ENCODE measurements at places on chromosomes 7 and 10. TPM values are rescaled to one million over a fixed set of nuclear protein-coding genes. Genes with fewer than 3 reads are reported as not detected.
A peak's percentile ranks its signal among the peaks of the same experiment; 100 is the strongest.

DNA sequence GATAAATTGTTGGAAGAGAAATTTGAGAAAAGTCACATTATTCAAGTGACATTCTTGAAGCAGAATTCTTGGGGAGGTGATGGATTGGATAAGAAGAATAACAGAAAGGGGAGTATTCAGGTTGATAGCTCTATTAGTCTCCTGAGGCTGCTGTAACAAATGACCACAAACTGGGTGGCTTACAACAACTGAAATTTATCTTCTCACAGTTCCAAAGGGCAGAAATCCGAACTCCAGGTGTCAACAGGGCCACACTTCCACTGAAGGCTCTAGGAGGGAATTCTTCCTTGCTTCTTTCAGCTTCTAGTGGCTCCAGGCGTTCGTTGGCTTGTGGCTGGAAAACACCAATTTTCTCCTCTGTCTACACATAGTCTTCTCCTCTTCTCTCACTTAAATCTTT is 99.8 kb downstream of the TES start:
- H3K27me3 ChIP-seq: no peaks in the 10 kb centered on the region
- H3K4me1 ChIP-seq: no peaks in the 10 kb centered on the region

GRCh38 chr10:78437998-78438906 is 404.6 kb downstream of the RPS24 start:
- no peaks in the 10 kb centered on the region for H3K27me3 ChIP-seq
- no peak overlapping the region for H3K27ac ChIP-seq
- peaks cover 40% of the 10 kb centered on the region for H3K4me1 ChIP-seq

DNA sequence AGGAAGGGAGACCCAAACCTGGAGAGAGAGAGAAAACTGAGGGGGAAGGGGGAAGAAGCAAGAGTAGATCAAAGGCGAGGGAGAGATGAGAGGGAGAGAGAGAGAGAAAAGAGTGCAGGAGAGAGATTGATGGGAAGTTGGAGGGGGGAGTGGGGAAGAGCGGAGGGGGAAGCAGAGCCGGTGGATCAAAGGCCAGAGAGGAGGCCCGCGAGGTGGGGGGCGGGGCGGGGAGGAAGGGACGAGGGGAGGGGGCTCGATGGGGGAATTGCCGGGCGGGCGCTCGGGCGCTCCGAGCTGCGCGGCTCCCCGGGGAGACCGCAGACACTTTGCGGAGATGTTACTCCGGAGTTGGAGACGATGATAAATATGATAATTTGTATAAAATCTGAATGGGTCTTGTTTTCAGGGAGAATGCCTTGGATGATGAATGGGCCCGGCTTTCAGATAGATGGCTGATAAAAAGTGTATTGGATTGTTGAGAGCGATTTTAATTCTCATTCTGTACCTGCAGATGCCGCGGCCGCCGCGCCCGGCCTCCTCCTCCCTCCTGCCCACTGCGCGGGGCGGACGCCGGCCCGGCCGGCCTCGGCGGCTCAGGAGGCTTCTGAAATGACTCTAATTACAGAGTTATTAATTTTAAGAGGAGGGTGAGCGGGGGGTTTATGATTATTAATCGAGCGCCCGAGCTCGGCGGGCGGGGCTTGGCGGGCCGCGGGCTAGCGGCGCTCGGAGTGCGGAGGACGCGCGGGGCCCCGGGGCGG is 21.4 kb upstream of the PAX2 start:
- H3K4me1 ChIP-seq: peaks cover 6% of the 10 kb centered on the region
- no peaks in the 10 kb centered on the region for H3K36me3 ChIP-seq
- no peak overlapping the region for H3K27ac ChIP-seq
- peaks cover 100% of the 10 kb centered on the region for H3K27me3 ChIP-seq

- DNase-seq: peak; percentile 60
- H3K27ac ChIP-seq: no peak overlapping the region
- H3K36me3 ChIP-seq: no peaks in the 10 kb centered on the region
- H3K4me1 ChIP-seq: peaks cover 57% of the 10 kb centered on the region
- H3K27me3 ChIP-seq: peaks cover 100% of the 10 kb centered on the region
These were observed 7.5 kb upstream of the EBF3 start for GRCh38 chr10:129971381-129972144.

- H3K4me1 ChIP-seq: peaks cover 46% of the 10 kb centered on the region
- no peaks in the 10 kb centered on the region for H3K27me3 ChIP-seq
- H3K36me3 ChIP-seq: no peaks in the 10 kb centered on the region
- peak overlapping the region; percentile 58 for H3K4me3 ChIP-seq
- H3K27ac ChIP-seq: peak overlapping the region; percentile 91
These were observed 455.7 kb upstream of the KLF6 start for GRCh38 chr10:4240608-4241197.

- H3K27ac ChIP-seq: no peak overlapping the region
- no peak overlapping the region for H3K4me3 ChIP-seq
- H3K4me1 ChIP-seq: no peaks in the 10 kb centered on the region
- no peaks in the 10 kb centered on the region for H3K27me3 ChIP-seq
- no peak for DNase-seq
These were observed 107.2 kb upstream of the INHBA start for GRCh38 chr7:41809940-41810576.

DNA sequence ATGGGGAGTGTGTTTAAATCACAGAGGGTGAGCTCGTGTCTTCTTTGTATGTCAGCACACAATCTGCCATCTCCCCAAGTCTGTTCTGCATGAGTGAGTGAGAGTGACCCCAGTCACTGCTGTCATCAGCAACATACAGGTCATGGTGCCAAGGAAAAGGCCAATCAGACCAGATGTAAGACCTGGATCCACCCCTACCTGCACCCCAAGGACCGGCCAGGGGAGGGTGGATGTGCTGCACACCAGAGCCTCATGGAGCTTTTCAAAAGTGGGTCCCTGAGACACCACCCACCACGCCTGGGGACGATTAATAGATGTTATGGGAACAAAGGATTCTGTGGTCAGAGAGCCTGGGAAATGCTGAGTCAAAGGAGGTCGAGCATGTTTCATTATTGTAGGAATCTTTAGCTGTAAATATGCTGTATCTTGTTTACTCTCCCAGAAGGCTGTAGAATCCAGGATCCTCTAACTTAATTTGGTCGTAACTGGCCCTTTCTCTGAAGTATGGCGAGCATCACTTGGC is 420.5 kb downstream of the RPS24 start:
- H3K4me1 ChIP-seq: peaks cover 7% of the 10 kb centered on the region
- no peak overlapping the region for H3K4me3 ChIP-seq
- peaks cover 7% of the 10 kb centered on the region for H3K27me3 ChIP-seq
- no peak for DNase-seq
- no peak overlapping the region for H3K27ac ChIP-seq
- H3K36me3 ChIP-seq: no peaks in the 10 kb centered on the region

- no peak for DNase-seq
- H3K27me3 ChIP-seq: no peaks in the 10 kb centered on the region
- no peak overlapping the region for H3K27ac ChIP-seq
- no peaks in the 10 kb centered on the region for H3K36me3 ChIP-seq
These were observed 508.8 kb downstream of the TYW1 start for GRCh38 chr7:67505449-67505848.

DNA sequence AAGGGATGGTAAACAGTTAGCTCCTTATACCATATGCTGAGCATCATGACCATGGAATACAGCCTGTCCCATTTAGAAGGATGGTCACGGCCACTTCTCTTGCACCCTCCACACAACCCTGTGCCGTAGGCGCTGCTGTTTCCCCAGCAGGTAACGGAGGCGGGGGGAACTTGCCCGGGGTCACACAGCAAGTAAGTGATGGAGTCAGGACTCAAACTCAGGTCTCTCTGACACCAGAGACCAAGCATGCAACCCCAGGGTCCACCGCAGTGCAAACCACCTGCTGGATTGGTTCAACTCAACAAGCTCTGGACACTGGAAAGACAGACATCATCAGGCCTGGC is 71.6 kb downstream of the ZRANB1 start:
- peaks cover 92% of the 10 kb centered on the region for H3K4me1 ChIP-seq
- H3K36me3 ChIP-seq: no peaks in the 10 kb centered on the region
- peak overlapping the region; percentile 84 for H3K27ac ChIP-seq
- no peak overlapping the region for H3K4me3 ChIP-seq
- no peaks in the 10 kb centered on the region for H3K27me3 ChIP-seq

GRCh38 chr7:517774-518629 is 1.6 kb downstream of the PDGFA start:
- peaks cover 88% of the 10 kb centered on the region for H3K4me1 ChIP-seq
- peak overlapping the region; percentile 90 for H3K27ac ChIP-seq
- no peaks in the 10 kb centered on the region for H3K36me3 ChIP-seq
- H3K4me3 ChIP-seq: peak overlapping the region; percentile 93

DNA sequence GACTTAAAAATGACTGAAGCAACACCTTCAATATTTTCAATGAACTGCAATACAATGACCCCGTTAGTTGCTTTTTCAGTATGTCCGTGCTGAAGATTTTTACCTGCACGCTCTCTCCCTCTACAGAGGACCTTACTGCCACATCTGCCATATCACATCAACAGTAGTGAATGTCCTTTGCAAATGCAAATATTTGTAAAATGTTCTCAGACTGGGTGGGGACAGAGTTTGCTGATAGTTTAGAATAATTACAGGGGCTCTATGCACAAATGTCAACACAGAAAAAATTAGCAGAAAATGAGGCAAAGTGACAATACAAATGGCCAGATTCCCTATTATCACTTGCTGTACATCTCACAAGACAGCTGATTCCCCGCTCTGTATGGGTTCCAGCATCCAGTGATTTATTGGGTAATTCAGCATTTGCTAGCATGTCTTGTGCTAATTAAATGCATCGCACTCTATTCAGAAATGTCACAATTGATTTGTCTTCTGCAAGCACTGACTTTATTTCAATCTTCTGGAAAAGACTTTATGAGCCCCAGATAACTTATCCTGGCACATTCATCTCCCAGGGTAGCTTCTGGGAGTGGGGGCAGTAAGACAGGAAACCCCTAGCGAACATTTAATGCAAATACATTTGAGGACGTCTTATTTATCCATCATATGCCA is 69.1 kb upstream of the PTER start:
- H3K36me3 ChIP-seq: no peaks in the 10 kb centered on the region
- H3K4me3 ChIP-seq: no peak overlapping the region
- H3K4me1 ChIP-seq: no peaks in the 10 kb centered on the region
- no peak overlapping the region for H3K27ac ChIP-seq
- DNase-seq: no peak

- no peaks in the 10 kb centered on the region for H3K36me3 ChIP-seq
- peaks cover 9% of the 10 kb centered on the region for H3K27me3 ChIP-seq
- H3K4me1 ChIP-seq: no peaks in the 10 kb centered on the region
- H3K27ac ChIP-seq: no peak overlapping the region
- no peak for DNase-seq
These were observed 53.5 kb downstream of the AOAH start for GRCh38 chr7:36670585-36671431.

DNA sequence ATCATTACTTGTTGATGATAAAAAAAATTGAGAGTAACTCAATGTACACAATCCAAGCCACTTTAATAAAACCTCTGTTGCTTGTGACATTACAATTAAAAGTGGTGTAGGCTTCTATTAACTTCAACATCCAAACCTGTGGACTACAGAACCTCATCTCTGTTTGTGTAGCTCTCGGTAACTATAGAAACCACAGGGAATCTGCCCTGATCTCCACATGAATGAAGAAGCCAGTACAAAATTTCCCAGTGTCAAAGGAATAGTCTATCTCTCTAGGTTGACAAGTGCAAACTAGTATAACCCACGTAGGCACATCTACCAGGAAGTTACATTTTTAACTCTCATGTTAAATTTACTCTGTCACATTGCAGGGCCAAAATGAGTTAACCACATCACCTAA is 204.3 kb downstream of the CHCHD3 start:
- peaks cover 11% of the 10 kb centered on the region for H3K4me1 ChIP-seq
- no peaks in the 10 kb centered on the region for H3K27me3 ChIP-seq
- no peak for DNase-seq
- no peak overlapping the region for H3K27ac ChIP-seq
- no peaks in the 10 kb centered on the region for H3K36me3 ChIP-seq

DNA sequence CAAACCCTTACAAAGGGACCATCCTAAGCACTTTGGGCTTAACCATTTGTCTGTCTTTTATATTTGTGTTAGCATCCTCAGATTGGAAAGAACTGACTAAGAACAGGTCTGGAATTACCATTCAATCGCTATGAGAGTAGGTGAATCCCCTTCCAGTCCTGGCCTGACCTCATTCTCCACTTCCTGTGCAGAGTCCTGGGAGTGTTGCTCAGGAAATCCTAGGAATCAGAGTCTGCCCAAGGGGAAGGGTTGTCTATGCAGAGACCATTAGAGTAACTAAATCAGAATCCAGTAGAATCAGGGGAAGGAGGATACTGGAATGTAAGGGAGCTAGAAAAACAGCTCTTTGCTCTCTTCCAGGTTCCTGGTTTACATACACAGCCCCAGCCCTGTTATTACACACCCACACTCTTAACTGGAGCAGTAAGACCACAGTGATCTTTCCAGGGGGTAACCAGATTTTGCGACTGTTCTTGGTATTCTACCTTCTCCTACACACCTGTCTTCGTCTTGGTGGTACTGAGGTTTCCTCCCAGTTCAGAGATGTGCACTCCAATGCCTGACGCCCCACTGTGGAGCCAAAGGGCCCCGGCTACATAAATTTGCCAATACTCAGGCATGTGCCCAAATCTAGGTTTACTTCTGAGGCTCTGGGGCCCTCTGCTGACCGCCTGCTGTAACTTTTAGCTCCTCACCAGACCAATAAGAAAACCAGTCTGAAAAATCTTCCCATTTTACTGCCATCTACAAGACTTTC is 103.7 kb downstream of the RNF216 start:
- H3K36me3 ChIP-seq: no peaks in the 10 kb centered on the region
- peak overlapping the region; percentile 74 for H3K27ac ChIP-seq
- no peaks in the 10 kb centered on the region for H3K27me3 ChIP-seq
- H3K4me3 ChIP-seq: no peak overlapping the region

- no peak overlapping the region for H3K27ac ChIP-seq
- H3K4me3 ChIP-seq: no peak overlapping the region
- H3K27me3 ChIP-seq: peaks cover 4% of the 10 kb centered on the region
- DNase-seq: no peak
These were observed 9.7 kb upstream of the SLC16A9 start for GRCh38 chr10:59719374-59719773.

DNA sequence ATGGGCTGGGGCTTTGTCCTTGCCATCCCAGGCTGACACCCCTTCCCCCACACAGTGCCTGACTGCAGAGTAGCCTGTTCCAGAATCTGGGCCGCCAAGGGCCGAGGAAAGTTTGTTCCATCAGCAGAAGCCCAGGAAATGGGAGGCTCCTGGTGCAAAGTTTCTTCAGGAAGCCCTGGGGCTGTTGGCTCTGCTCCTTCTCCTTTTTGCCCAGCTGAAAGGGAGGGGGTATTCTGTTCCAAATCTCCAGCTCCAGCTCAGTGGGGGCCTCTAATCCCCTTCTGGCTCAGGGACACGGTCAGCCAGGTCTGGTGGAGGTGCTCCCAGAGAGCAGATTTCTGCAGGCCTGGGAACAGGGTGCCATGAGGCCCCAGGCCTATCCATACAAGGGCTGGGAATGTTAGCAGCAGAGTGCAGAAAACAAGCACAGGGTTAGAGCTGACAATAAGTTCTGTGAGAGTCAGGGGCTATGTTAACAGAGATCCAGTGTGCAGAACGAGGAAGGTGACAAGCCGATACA is 399.5 kb downstream of the RPS24 start:
- no peak overlapping the region for H3K4me3 ChIP-seq
- no peaks in the 10 kb centered on the region for H3K36me3 ChIP-seq
- H3K27ac ChIP-seq: peak overlapping the region; percentile 61
- DNase-seq: peak; percentile 38

GPR26 gene
- total RNA-seq: not detected

KCNK18 gene
- total RNA-seq: not detected

ATRNL1 gene
- 2.9 TPM for total RNA-seq

SPDYE11 gene
- total RNA-seq: not detected

A1CF gene
- not detected for total RNA-seq

TCAF2 gene
- 0.22 TPM for total RNA-seq

ABCB1 gene
- 1.0 TPM for total RNA-seq

KIF20B gene
- total RNA-seq: 2.4 TPM

CPVL gene
- total RNA-seq: 86.3 TPM

TFR2 gene
- 0.25 TPM for total RNA-seq

Data from left ventricle myocardium inferior (tissue), 1 donor.